ENCODE measurements at places on chromosomes 3 and 15. TPM values are rescaled to one million over a fixed set of nuclear protein-coding genes. Genes with fewer than 3 reads are reported as not detected.

TMEM207 gene
- not detected for polyA plus RNA-seq

PRR20G gene
- polyA plus RNA-seq, result not detected

TGM4 gene
- not detected for polyA plus RNA-seq

GOLGA6A gene
- polyA plus RNA-seq, result not detected

TRPM1 gene
- polyA plus RNA-seq, result not detected

ZNF770 gene
- polyA plus RNA-seq, result 21.0 TPM

LTF gene
- polyA plus RNA-seq, result 0.86 TPM

ZNF710 gene
- 10.4 TPM for polyA plus RNA-seq

RBP2 gene
- polyA plus RNA-seq, result 0.13 TPM

Measured in ovary (tissue), 10 donors.